Endothelial cell of umbilical vein (primary cell): ENCODE measurements at places on chromosomes 13 and 19. TPM values are rescaled to one million over a fixed set of nuclear protein-coding genes. Genes with fewer than 3 reads are reported as not detected.

- H3K27ac ChIP-seq, result no peak overlapping the region
- no peaks in the 10 kb centered on the region for H3K27me3 ChIP-seq
- DNase-seq, result no peak
These were observed 22.9 kb downstream of the RAB20 start for GRCh38 chr13:110538632-110539031.

DNA sequence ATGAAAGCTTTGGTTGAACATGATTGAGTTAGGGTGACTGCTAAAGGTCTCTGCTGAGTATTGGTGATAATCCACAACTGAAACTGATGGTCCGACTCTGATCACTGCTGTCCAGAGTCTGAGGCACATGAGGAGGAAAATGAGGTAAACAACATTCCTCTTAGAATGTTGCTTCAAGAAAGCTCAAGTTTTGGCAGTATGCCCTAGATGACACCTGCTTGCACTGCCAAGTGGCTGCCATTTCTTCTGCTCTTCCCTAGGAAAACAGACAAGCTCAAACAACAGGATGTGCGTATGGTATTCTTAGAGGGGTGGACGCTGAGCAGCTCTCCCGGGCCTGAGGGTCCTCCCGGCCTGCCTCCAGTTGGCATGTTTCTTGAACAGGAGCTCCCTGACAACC is 15.2 kb upstream of the MTIF3 start:
- peak; percentile 24 for DNase-seq
- no peak overlapping the region for H3K4me3 ChIP-seq
- H3K27ac ChIP-seq, result no peak overlapping the region
- H3K27me3 ChIP-seq, result peaks cover 2% of the 10 kb centered on the region
- H3K4me1 ChIP-seq, result no peaks in the 10 kb centered on the region

DNA sequence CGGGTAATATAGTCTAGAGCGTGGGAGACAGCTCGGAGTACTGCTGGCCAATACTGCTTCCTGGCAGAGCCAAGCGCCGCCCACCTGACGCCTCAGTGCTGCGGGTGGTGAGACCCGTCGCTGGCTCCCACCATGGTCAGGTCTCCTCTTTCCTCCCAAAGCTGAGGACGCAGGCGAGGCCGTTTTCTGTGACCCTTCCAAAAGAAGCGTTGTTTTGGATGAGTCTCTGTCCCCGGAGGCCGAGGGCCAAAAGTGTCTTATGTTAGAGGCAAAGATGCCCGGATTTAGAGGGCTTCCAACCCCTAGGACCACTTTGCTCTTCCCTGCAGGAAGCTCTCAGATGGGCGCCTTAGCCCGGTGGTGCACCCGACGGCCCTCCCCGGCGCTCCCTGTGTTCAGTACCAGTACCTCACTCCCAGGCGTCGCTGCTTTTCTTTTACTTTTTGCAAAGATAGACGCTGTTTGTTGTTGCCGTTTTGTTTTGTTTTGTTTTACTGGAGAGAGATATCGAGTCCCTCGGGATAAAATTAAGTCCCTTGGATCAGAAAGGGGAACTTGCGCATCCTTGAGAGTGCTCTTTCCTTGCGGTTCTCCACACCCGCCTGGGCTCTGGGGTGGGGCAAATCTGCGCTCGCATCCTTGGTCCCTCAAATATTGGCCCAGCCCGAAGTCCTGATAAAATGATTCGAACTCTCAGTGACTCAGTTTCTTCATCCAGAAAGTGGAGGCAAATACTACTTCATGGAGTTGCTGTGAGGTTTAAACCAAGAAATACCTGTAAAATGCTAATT is 7.0 kb downstream of the PDX1 start:
- DNase-seq, result no peak
- no peaks in the 10 kb centered on the region for H3K4me1 ChIP-seq
- H3K27ac ChIP-seq, result no peak overlapping the region
- H3K4me3 ChIP-seq, result no peak overlapping the region
- no peaks in the 10 kb centered on the region for H3K36me3 ChIP-seq
- peaks cover 79% of the 10 kb centered on the region for H3K27me3 ChIP-seq

GRCh38 chr13:103618151-103618550 is 551.9 kb upstream of the SLC10A2 start:
- H3K36me3 ChIP-seq, result no peaks in the 10 kb centered on the region
- no peaks in the 10 kb centered on the region for H3K27me3 ChIP-seq
- no peaks in the 10 kb centered on the region for H3K4me1 ChIP-seq
- no peak overlapping the region for H3K4me3 ChIP-seq

URAD gene
- total RNA-seq, result not detected in 2 replicates

AZU1 gene
- not detected in 2 replicates for total RNA-seq
